ENCODE measurements at places on chromosomes 12 and 14.

DNA sequence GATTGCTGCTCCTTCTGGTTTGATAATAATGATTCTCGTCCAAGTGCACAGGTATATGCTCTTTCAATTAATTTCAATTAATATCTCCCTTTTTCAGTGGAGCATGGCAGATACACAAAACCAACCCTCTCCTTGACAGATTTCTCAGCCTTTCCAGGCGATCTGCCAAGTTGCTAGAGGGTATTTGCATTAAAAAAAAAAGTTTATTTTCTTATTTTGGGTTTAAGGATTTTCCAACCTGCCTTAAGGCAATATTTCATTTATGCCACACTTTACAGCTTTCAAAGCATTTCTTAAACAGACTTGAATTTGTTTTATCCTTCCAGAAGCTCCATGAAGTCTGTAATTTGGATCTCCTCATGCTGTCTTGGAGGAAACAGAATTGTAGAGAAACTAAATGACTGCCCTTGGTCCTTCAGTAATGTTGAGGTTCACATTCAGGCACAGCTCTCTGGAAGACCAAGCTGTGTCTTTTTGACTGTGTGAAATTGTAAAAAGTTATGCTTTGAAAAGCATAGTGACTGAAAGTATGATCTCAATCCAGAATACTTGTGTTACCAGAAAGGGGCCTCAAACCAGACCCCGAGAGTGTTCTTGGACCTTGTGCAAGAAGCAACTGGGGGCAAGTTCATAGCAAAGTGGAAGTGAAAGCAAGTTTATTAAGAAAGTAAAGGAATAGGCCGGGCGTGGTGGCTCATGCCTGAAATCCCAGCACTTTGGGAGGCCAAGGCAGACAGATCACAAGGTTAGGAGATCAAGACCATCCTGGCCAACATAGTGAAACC is 2.3 kb downstream of the DGLUCY start:
- no peak for DNase-seq

- no peak for DNase-seq
Measured at GRCh38 chr12:1542599-1542998, 51.8 kb downstream of the FBXL14 start.

- DNase-seq = no peak
Measured at GRCh38 chr12:122139266-122139665, 34.8 kb downstream of the IL31 start.

- DNase-seq = no peak
Measured at GRCh38 chr12:49552899-49553298, 14.1 kb downstream of the KCNH3 start.

- no peak for DNase-seq
Measured at GRCh38 chr12:90897986-90898385, 57.0 kb downstream of the CCER1 start.

DNA sequence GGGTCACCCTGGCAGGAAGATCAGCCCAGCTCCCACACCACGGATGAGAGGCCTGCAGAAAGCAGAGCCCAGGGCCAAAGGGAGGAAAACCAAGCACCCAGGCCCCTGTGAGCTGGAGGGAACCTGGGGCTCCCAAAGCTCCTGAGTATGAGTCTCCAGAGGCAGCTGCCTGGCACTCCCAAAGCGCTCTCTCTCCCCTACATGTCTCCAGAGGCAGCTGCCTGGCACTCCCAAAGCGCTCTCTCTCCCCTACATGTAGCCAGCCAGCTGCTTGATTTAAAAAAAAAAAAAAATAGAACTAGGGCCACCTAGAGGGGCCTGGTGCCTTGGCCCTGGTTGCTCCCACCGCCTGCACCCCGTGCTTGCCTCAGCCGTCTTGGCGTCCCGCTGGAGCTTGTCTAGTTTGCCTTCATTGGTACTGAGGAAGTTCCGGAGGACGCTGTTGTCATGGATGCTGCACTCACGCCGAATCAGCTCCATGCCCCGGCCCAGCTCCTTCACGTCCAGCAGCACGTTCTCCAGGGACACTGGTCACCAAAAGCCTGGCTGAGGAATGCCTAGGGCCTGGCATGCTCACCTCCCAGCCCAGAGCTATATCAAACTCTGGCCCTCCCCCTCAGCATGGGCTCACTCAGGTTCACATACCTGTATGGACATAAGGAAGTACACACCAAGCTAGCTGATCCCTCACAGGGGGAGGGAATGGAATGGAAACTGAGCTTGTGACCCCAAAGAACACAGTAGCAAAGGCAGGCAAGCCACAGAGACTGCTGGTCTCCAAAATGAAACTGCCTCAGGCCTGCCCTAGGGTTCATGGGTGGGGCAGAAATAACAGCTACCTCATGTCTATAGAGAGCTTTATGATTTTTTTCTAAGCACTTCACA is 24.7 kb downstream of the PRPF40B start:
- DNase-seq = no peak

DNA sequence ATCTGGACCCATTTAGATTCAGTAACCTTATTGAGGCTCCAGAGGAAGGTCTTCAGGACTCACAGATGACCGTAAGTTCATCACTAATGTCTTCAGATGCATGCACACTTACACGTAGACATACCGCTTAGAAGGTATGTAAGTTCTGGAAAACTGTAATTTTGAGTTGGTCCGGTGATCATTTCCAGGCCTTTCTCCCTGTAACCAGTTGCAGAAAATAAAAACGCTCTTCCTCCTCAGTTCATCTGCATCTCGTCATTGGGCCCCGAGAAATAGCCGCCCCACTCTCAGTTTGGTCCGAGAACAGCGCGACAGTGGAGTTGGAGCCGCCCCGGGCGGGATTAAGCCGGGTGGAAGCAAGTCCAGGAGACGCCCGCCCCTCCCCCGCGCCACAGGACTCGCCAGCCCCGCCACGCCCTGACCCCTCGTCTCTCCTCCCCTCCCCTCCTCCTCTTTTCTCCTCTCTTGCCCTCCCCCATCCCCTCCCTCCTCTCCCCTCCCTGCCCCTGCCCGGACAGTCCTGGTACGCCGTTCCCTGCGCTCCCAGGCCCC is 83.7 kb downstream of the TNFAIP2 start:
- no peak for DNase-seq

DNA sequence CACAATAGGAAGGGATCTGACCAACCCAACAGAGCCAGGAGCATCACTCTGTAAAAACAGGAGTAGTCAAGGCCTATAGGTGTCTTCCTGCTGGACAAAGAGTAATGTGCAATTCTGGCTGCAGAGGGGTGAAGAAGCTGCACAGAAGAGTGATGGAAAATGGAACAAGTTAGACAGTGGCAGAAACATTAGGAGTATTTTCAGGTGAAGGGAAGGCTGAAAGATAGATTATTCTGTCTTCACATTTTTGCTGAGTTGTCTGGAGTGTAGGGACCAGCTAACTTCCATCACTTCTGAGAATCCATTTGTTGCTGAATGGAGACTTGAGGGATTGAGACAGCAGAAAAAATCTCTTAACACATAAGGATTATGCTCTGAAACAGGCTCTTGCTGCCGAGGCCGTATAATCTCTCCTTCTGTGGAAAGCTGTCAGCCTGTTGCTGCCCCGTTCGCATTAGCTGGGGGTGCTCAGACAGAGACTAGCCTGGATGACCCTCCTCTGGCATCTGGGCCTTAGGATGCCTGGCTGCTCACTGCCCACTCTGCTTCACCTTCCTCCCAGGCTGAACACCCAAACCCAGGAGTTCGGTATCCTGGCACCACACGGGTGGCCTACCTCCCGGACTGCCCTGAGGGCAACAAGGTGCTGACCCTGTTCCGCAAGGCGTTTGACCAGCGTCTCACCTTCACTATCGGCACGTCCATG is 3.1 kb upstream of the ARHGEF25 start:
- no peak for DNase-seq

DNA sequence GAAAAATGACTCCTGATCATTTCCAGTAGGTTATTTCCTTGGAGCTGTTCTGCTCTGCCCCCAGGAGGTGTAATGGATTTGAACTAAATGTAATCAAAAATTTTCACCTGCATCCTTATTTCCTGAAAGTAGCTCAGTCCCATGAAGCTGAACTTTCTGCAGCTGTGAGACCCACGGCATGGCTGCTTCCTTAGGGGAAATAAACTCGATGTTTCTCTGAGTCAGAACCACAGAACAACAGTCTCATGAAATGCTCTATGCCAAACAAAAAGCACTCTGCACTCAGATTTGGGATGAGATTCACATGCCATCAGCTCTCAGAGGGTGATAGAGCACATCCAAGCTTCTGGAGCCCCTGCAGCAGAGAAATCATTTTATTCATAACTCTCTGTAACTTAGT is 224.1 kb upstream of the PLEKHG7 start:
- DNase-seq = no peak

GRCh38 chr12:19959353-19959752 is 409.0 kb upstream of the PDE3A start:
- no peak for DNase-seq

DNA sequence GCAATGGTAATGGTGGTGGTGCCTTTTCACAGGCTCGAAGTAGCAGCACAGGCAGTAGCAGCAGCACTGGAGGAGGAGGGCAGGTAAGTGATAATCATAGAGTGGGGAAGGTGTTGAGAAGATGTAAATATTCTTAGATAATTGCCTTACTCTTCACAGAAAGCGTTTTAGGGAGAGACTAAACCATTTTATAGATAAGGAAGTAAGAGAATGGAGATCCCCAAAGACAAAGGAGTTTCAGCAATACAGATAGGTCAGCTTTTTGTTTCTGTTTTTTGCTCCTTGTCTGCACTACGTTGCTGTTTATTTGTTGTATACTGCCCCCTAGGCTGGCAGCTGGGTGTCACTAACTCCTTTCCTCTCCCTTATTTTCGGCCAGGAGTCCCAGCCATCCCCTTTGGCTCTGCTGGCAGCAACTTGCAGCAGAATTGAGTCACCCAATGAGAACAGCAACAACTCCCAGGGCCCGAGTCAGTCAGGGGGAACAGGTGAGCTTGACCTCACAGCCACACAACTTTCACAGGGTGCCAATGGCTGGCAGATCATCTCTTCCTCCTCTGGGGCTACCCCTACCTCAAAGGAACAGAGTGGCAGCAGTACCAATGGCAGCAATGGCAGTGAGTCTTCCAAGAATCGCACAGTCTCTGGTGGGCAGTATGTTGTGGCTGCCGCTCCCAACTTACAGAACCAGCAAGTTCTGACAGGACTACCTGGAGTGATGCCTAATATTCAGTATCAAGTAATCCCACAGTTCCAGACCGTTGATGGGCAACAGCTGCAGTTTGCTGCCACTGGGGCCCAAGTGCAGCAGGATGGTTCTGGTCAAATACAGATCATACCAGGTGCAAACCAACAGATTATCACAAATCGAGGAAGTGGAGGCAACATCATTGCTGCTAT is 2.0 kb downstream of the SP1 start:
- peak; percentile 59 for DNase-seq

- DNase-seq = no peak
Measured at GRCh38 chr14:36658123-36659009, 3.3 kb upstream of the PAX9 start.

DNA sequence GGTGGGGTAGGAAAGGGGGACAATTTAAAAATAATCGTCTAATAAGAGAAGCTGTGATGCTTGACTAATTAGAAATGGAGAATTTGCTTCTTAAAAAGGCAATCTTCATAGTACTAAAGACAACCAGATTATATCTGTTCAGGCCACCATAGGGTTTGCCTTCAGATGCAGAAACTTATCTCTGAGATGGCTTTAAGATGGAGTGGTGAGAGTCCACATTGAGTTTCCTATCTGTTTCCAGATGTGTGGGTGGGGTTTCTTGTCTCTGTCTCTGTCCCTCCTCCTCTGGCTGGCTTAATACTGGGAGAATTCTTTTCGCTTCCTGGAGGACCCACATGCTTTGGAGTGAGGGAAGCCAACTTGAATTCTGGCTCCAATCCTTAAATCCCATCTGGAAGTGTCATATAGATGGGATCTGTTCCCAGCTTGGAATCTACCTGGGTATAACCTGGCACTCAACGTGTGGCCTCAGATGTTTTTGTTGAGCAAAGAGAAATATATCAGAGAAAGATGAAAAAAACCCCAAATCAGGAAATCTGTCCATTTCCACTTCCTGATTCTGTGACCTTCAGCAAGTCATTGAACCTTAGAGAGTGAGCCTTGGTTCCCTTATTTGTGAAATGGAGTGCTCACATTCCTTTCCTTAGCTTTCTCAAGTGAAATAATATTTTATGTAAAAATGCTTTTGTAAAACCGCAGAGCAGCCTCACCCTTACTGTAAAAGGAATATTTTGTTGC is 66.4 kb downstream of the CHST11 start:
- DNase-seq = no peak

DNA sequence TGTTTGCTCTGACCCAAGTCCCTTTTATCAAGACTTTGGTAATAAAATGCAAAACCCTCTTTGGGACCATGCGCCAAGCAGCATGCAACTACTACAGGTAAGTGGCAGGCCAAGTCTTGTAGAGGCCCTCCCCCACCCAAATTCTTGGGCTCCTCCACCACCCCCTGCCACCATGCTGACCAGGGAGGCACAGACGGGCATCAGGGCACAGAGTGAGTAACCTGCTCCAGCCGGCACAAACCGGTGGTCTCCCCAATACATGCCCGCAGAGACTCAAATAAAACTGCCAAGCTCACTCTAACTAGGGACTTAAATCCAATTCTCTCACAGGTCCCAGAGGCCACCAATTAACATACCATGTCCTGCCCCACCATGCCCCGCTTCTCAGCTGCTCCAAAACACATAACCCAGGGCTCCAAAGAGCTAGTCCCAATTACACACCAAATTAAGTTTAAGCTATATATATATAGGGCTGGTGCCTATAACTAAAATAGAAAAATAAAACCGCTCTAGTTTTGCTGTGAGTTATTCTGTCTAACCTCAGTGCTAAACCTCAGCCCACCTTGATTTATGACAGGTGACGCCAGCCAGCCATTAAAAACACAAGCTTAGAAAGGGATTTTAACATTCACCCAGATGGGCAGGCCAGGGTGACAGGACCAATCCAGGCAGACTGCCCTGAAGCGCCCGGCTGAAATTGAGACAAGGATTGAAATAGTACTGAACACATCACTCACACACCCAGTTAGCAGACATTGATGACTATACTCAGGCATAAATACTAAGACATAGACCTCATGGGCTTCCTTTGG is 81.0 kb downstream of the CLMN start:
- DNase-seq = no peak

DNA sequence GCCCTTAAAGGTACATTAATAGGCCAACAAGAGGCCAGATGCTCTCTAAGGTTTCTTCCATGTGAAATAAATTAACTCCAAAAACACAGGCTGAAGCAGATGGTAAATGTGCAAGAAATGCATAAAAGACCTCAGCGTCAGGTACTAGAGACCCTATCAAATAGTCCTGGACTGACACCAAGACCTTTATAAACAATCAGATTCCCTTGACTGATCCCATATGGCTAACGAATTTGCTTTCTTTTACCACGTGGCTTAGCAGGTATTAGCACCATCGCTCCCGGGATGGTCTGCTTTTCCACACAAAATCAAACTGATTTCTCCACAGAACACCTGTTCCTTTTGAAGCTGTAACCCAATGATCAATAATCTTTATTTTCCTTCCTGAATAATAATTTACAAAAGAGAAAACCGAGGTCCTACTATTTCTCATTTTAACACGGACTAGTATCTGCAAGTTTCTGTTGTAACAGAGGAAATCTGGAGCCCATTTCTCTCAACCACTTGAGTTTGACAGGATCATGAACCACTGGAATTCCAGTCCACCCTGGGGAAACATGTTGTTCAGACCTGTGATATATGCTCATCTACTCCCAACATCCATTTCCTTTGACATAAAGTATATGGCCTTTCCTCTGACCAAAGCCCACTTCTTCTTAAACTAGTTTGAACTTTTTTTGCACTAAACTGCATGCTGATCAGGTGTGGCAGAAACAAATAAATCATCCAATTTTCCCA is 48.2 kb upstream of the DAAM1 start:
- no peak for DNase-seq

Data from H4 (cell line).